ENCODE measurements at places on chromosomes 3 and 15.

DNA sequence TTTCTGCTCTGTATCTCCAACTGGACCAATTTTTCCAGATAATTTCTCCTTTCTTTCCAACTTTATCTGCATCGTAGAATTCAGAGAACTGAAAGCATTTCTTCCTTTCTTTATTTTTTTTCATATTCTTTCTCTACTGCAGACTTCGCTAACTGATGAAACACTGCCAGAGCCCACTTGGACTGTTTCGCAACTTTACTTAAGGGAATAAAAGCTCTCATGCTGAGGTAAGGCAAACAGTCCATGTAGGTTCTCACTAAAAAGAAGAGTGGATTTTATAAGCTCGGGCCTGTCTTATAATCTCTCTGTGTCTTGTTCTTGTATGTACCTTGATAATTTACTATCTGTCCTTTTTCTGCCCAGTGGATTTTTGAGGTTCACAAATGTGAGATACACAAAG lies 163.5 kb downstream of the CNTN4 start:
- DNase-seq, result no peak

DNA sequence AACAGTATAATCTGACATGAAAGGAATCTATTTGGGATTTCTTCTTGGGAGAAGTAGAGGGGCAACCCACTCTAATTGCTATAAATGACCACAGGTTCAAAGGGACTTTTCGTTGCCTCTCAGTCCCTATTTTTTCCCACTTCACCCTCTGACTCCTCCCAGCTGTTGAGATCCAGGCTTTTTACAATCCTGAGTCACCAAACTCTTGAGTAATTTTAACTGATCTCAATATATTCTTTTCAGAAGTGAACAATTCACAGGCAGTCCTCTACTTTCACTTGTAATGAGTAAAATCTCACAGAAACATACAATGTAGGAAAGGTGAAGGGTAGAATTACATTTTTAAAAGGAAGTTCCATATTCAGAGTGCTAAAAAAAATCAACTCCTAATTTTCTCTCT lies 44.6 kb downstream of the EIF4E3 start:
- no peak for DNase-seq

- DNase-seq, result no peak
Observed at GRCh38 chr15:101071651-101072050, 152.5 kb downstream of the LRRK1 start.

GRCh38 chr3:194900854-194901522 lies 215.3 kb downstream of the FAM43A start:
- no peak for DNase-seq

GRCh38 chr3:158961911-158962310 lies 160.1 kb downstream of the MFSD1 start:
- DNase-seq, result no peak

DNA sequence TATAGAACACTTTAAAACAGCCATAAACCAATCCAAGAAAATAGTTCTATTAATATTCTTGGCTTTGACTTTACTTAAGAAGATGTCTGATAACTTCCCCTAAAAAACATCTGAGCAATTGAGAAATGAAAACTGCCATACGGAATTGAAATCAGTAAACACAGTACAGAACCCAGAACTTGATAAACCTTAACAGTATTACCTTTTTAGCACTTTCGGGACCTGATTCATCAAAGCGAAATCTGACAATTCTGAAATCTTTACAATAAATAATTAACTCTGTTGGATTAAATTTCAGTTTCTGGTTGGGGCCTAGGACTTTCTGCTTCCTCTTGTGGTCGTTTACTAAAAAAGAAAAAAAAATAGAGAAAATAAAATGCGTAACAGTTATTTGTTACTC lies 17.3 kb downstream of the MTMR10 start:
- DNase-seq, result no peak

- DNase-seq, result no peak
Observed at GRCh38 chr3:10358309-10358980, 37.5 kb upstream of the SEC13 start.

DNA sequence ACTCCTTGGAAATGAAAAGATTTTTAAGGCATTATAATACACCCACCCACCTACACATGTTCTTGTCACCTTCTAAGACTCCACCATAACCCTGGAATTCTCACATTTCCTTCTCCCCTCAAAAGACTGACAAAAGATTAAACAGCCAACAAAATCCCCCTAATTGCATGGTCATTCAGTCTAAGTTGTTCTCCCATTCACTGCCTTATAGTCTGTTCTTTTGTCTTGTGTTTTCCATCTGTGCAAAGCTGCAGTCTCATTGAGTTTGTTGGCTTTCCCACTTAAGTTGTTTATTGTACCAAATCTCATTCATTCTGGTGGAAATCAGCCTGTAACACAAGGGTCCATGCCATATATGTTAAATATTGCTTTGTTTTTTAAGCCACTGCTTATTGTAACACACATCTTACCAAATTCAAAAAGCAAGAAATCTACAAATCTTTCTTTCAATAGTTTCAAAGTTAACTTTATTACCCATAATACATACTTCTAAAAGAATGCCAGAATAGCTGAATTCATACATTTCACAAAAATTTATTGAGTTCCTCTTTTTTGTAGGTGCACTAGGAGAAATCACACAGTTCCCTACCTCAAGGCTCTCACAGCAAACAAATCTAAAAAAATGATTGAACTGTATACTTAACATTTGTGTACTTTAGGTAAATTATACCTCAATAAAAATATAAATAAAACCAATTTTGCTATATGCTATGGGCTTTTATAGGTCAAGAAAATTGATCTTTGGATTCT lies 2.4 kb upstream of the RCN2 start:
- no peak for DNase-seq

GRCh38 chr3:118102737-118103136 lies 931.9 kb downstream of the IGSF11 start:
- no peak for DNase-seq

GRCh38 chr3:129648391-129648790 lies 41.9 kb upstream of the PLXND1 start:
- DNase-seq, result no peak

DNA sequence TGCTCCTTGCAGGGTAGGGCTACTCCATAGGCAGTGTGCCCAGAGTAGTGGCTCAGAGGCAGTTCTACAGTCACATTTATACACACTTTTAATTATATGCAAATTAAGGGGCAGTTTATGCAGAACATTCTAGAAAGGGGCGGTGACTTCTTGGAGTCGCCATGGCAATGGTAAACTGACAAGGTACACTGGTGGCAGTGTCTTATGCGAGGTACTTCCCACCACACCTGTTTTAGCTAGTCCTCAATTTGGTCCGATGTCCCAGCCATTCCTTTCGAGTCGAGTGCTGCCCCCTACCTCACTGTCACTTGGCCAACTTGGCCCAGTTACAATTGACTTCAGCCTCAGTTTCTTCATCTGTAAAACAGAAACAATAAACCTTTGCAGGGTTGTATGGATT lies 3.8 kb upstream of the IRAK2 start:
- no peak for DNase-seq

GRCh38 chr3:4474683-4475490 lies 7.8 kb upstream of the SUMF1 start:
- DNase-seq, result no peak

- no peak for DNase-seq
Observed at GRCh38 chr3:139521816-139522215, 17.7 kb downstream of the RBP1 start.

GRCh38 chr15:42499858-42500609 lies 4.6 kb downstream of the SNAP23 start:
- no peak for DNase-seq

DNA sequence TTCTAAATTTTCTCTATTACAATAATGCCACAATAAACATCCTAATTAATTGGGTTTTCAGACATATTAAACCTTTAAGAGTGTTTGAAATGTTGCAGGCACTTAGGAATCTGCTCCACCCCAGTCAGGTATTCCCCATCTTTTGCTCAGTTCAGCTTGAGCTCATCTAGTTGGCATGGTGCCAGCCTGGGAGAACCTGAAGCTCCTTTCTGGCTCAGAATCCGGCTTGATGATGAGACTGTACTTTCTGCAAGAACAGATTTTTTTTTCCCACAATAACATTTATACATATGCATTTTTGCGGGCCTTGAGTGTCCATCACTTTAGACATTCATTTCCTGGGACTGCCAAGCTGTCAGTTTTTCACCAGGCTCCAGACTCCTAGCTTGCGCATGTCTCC lies 7.7 kb upstream of the OXSR1 start:
- DNase-seq, result no peak

GRCh38 chr3:129673897-129674797 lies 67.7 kb upstream of the PLXND1 start:
- DNase-seq, result no peak

DNA sequence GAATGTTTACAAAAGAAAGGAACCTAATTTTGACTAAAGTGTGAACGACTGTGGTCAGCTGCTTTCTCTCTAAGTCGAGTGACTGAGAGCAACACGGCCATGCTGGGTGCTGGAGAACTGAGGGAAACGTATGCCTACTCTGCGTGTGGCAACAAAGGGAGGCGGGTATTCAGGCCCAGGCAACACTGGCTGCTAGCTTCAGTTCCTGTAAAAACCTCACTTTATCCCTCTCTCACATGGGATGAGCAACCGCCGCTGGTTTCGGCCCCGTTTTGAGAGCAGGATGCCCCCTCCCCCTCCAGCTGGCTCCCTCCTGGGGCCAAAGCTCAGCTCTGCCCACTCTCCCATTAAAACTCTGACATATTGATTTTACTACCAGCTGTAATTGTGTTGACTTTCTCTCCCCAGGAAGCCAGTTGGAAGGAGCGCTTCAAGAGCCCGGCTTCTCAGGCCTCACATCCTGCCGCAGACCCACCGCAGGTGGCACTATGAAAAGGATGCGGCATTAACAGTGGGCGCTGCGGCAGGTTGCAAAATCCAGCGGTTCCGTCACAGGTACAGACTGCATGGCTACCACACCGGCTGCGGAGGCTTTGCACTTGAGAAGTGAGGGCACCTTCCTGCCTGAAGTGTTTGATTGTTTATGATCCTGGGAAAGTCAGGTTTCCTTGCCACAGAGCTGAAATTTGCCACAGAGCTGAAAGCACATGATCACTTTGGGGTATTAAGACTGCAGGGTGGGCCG lies 12.7 kb downstream of the PLXND1 start:
- DNase-seq, result peak; percentile 50

- no peak for DNase-seq
Observed at GRCh38 chr3:22147161-22147560, 396.2 kb upstream of the ZNF385D start.

DNA sequence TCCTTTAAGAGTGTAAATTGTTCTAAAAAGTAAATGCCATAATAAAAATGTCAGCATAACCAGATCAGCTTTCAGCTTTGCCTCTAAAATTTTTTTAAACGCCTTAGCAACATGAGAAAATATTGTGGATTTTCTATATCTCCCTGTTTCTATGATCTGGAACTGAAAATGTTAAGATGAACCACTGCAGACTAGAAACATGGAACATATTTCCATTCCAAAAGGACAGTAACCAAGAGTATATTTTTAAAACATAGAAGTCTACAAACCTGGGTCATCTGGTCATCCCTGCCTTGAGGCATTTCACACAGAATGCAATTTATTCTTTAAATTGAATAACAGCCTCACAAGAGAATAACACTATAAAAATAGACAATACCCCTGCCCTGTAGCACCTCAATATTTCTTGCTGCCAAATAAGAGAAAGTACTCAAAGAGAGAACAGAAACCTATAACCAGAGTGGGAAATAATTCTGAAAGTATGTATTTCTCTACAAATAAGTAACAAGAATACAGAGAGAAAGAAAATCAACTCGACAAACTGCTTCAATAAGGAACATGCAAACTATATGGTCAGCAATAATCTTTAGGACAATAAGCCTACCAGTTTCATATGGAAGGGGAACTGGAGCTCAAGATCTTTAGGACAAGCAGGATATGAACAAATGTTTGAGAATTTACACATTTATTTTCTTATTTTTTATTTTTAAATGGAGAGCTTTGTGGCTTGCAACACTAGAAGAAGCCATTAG lies 949.0 kb downstream of the EPHA3 start:
- DNase-seq, result no peak

DNA sequence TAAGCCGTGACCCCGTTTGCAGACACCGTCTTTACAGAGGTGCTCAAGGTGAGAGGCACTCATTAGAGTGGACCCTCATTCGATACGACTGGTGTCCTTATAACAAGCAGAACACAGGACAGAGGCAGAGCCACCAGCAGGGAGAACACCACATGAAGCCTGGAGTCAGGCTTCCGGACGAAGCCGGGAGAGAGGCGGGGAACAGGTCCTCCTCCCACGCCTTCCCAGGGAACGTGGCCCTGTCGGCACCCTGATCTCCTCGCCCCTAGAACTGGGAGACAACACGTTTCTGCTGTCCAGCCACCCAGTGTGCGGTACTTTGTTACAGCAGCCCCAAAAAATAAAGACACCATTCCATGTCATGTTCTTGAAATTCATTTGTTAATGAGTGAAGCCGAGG lies 33.6 kb downstream of the ZDHHC19 start:
- no peak for DNase-seq

DNA sequence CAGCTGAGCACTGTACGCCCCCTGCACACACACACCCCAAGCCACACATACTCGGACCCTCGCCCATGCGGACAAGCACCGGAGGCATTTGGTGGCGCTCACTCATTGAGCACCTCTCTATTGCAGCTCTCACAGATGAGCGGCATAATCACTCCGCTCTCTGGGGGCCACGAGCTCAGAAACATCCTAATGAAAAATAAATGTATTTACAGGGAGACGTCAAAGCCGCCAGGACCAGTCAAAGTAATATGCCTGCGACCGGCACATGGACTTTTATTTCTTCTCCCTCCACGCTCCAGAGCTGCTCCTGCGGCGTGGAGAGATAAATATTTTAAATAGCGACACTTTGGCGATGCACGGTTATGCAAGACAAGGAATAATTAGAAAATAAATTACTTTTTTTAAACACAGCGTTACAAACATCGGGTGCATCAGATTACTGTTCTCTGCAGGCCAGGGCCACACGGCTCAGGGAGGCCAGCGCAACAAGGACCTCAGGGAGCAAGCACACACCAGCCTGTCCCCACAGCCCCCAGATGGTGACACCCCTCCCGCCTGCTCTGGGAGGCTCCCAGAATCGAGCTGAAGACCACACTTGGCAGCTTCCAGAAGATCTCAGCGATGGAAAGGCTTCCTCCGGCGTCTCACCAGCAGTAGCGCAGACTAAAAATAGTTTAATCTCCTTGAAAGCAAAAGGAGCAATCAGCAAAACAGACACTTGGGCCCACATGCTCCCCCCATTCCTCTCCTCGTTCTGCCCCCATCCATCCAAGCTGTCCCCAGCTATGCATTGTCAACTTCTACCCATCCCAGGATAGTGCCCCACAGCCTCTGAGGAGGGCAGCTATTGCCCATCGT lies 48.0 kb downstream of the CACNA2D2 start:
- no peak for DNase-seq

GRCh38 chr3:28050885-28051284 lies 190.5 kb upstream of the CMC1 start:
- DNase-seq, result peak; percentile 39

- DNase-seq, result no peak
Observed at GRCh38 chr3:133262333-133262732, 137.5 kb upstream of the BFSP2 start.

GRCh38 chr15:78804391-78804792 lies 6.9 kb downstream of the ADAMTS7 start:
- DNase-seq, result no peak

DNA sequence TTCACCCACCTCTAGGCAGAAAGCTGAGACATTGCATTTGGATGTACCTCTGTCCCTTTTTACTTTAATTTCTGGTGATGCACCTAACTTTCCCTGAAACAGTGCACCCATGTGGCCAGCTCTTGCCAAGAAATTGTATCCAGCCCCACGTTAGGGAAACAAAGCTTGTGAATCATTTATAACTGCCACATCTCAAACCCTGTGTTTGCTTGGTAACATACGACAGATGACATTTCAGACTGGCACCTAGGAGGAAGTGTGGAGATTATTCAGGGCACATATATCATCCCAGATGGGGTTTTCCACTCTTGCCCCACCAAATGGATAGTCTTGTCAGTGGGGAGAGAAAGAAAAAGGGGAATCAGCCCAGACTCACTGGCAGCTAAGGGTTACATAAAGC lies 2.1 kb downstream of the CYB561D2 start:
- no peak for DNase-seq
